Ammon's horn (tissue), 1 donor: ENCODE measurements at places on chromosomes 2 and 18.

DNA sequence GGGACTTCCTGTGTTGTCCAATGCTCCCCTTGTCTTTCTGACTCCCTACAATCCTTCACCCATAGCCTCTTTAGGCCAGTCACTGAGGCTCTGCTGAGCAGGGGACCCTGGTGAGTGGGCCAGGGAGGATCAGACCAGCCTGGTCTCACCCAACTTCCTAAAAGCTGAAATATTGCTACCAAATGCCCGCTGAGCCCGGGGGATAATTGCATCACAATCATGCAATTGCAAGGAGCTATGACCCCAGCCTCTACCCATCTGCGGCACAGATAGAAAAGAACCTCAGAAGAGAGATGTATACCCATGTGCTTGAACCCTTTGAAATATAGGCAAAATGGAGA is 3.7 kb upstream of the SP100 start:
- no peak for DNase-seq

DNA sequence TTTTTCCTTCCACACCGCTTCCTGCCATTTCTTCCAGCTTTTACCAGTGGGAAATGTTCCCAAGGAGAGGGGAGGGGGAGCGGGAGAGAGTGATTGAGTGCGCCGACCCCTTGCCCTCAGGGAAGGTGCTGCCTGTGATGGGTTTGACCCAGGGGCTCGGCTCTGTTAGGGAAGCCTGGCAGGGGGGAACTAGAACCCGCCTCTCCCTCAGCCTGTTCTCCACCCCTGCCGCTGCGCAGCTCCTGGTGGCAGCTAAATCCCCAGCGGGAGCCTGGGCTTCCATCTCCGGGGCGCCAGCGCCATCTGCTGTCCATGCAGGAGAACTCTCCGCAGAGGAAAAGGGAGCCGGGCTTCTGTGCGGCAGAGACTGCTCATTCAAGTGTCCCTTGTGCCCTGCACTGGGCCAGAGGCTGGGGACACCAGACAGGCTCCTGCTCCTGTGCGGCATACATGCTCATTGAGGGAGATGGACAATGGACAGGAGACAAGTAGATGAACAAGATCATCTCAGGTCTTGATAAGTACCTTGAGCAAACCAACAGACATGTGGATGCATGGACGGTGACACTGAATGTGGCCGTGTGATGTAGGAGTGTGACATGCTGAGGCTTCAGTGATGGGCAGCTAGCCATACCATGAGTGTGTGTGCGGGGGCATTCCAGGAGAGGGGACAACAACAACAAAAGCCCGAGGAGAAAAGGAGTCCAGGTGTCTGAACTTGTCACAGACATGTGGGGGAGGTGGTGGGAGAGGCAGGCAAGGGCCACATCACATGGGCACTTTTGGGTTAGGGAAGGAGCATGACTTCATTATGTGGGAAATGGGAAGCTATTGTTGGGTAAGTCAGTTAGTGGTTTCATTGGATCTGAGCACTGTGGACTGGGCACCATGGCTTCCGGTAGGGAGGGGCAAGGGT is 13.3 kb downstream of the CHPF start:
- DNase-seq = peak; percentile 93

- no peak for DNase-seq
These were observed 864.7 kb downstream of the NRXN1 start for GRCh38 chr2:50167271-50167670.

DNA sequence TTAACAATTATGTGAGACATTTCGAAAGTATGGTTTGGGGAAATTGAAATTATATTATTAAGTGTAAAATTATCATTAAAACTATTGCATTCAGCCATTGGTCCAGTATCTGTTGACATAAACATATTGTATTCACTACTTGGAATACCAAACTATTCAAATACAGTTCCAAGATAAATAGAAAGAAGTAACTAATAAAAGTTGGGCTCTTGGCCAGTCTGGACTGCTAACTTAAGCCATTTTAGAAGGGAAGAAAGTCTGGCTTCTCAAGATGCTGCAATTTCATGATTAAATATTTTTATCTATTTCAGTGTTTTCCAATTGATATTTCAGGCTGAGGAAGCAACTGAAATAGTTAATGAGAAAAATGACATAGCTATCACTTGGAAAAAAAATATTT is 109.8 kb upstream of the CHRNA1 start:
- DNase-seq = no peak

- DNase-seq = no peak
These were observed 3.0 kb upstream of the RND3 start for GRCh38 chr2:150490466-150490865.

GRCh38 chr18:10688766-10689165 is 162.9 kb downstream of the NAPG start:
- DNase-seq = no peak

- DNase-seq = no peak
These were observed 45.8 kb downstream of the PTPN2 start for GRCh38 chr18:12838178-12838634.

DNA sequence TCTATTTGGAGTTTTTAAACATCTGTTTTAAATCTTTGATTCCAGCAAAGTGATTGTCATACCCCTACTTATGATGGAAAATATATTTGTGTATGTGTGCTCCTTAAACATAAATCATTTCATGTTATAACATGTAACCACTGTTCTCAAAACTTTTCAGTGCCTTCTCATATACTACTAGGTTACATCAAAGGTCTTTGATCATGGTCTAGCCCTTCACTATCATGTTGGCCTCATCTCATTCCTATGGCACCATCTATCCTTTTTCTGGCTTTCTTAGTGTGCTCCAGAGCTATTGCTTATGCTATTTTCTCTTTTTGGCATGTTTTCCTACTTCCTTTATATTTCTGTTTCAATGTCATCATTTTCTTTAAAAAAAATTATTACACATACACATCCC is 367.9 kb upstream of the SLC39A10 start:
- DNase-seq = no peak

- DNase-seq = no peak
These were observed 94.2 kb upstream of the SP3 start for GRCh38 chr2:174059178-174059883.

DNA sequence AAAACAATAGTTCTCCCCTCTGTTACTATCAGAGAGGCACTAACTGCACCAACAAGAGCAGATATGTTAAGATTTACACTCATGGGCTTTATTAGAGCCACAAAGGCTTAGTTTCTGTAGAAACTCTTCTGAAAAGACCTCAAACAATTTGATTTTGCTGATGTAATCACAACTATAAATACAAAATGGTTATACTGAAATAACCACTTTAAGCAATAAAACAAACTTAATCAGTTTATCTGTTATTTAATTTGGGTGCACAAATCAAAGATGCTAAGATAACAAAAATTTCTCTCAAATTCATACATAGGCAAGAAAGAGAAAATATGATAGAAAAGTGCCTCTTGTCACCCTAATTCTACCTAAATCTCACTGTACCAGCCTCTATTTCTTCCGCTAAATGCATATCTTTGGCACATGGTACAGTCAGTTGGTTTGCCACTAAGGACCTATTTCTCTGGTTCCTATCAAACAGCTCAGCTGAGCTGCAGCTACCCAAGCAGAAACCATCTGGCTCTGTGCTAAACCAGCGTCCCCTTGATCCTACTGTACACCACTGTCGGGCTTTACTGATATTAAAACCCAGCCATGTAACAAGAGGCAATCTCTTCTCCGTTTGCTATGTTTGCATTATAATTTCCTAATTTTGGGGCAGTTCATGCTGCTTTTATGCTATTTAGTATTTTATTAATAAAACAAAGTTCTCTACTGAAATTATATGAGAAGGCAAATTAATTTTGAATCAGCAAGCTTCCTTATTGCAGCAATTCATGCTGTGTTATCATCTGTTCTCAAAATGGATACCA is 60.1 kb downstream of the CWC22 start:
- peak; percentile 10 for DNase-seq

GRCh38 chr2:112159454-112159921 is 21.3 kb downstream of the FBLN7 start:
- DNase-seq = no peak

DNA sequence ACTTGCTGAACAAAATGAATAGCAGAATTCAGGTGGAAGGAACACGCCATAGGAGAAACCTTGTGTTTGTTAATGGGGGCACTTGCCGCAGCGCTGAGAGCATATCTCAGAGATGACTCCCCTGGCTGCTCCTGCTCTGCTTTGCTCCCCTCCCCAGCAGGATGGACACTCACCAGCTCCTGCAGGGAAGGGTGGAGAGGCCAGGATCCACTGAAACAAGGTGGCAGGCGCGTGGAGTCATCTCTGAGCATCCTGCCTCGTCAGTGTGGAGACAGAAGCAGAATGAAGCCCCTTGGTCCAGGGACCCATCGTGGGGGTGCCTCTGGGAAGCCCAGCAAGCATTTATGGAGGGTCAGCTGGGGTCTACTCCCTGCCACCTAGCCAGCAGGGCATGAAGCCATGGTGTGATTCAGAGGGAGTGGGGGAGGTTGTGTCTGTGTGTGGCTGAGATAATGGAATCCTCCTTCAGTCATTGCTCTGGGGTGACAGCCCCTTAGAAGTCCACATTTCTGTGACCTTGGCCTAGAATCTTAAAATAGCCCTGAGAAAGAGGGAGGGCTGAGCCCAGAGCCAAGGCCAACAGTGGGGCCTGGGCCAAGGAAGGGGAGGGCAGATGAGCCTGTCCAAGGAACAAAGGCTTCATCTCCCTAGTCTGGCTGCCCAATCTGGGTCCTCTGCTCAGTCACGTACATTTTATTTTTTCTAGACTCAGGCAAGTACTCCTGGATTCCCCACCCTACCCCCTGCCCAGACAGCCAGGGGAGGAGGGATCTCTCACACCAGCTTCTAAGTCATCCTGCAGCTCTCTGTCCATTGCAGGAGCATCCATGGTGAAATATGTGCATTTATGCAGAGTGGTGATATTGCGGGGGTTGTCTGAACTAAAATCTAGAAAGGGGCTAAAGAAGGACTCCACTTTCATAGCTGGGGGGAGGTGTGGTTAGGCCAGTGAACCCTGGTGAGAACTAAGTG is 215.4 kb downstream of the ZBTB7C start:
- no peak for DNase-seq

DNA sequence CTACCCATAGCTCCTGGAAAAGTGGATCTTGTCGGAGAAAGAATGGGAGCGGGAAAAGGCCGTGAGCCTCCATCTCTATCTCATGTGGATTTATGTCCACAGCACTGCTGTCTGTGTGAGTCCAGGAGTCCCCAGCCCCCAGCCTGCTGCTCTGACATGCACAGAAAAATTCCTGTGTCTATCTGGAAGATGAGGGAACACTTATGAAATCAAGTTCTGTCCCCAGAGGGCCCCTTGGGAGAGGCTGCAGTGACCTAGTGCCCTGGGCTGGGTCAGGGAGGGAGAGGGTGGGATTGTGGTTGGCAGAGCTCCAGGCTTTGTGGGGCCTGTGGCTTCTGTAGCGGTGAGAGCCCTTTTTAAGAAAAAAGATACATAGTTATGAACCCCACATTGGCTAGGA is 37.6 kb downstream of the HJURP start:
- DNase-seq = no peak

DNA sequence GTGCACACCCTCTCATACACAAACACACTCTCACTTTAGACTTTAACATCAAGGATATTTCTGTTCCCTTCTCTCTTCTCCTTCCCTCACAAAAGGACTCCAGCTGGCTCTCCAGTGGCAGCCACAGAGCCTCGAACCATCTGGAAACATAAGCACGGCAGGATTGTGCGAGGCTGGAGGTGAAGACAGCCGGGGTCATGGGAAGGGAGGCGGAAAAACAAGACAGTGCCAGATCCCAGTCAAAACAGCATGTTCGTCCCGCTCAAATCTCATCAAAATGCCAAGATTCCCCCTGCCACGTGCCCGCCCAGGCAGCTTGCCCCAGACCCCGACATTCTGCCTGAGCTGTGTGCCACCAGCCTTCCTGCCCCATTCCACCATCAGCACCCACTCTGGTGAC is 180.3 kb downstream of the ZBTB7C start:
- DNase-seq = no peak

DNA sequence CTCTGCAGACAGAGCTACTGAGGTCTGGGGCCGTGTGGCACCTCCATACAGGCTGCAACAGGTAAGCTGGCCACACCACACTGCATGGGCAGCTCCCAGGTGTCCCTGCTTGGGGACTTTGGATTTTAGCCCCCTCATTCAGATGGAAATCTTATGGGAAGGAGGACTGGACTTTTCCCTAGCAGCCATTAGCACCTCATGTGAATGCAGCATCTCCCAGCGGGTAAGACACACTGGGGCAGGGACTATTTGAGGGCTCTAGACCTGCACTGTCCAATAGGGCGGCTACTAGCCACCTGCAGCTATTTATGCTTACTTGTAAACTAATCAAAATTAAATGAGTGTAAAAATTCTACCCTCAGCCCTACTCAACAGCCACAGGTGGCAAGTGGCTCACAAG is 34.2 kb upstream of the GLI2 start:
- DNase-seq = no peak

- DNase-seq = no peak
These were observed 129.3 kb upstream of the UNC80 start for GRCh38 chr2:209642146-209642820.

GRCh38 chr2:68744366-68744912 is 9.8 kb downstream of the ARHGAP25 start:
- no peak for DNase-seq

- peak; percentile 89 for DNase-seq
These were observed 266.5 kb downstream of the HRH4 start for GRCh38 chr18:24726727-24727492.

- DNase-seq = no peak
These were observed 275.9 kb downstream of the DCC start for GRCh38 chr18:52615943-52616342.

- DNase-seq = no peak
These were observed 12.0 kb upstream of the HAAO start for GRCh38 chr2:42804338-42804737.

- DNase-seq = no peak
These were observed 152.8 kb upstream of the STK17B start for GRCh38 chr2:196324211-196324610.

- DNase-seq = no peak
These were observed 12.0 kb upstream of the GCC2 start for GRCh38 chr2:108436976-108437375.

DNA sequence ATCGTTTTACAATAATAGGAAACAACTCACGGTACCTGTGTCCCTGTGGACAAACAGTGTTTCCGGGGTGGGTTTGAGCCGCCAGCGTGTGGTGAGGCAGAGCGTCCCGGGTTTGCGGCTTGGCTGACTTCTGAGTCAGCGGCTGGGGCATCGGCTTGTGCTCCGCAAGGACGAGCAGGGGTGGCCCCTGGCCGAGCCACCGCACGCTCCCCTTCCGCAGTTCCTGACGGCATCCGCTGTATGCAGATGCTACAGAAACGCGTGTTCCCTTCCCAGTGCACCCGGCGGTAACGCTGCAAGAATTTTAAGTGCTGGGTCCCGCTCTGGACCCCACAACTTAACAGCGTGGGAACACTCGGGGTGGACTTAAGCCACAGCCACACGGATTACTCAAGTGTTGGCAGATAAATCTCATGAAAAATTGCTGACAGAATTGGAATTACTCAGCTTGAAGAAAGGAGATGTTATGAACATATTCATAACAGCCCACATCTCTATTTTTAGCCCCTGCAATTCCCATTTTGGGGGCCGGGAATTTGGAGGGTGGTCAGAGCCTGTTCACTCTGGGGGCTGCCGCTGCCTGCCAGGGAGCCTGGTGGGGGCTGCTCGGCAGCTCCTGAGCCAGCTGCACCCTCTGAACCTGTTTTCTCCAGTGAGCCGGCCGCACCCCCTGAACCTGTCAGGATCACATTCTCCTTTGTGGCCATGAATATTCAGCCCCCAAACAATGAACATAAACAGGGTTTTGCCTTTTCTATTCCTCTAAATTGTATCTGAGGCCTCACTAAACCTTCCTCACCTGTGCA is 12.6 kb upstream of the KCNG2 start:
- DNase-seq = no peak
